ENCODE measurements at places on chromosomes 3 and 15.

- DNase-seq = no peak
Measured at GRCh38 chr3:48845170-48845569, 2.5 kb downstream of the PRKAR2A start.

- no peak for DNase-seq
Measured at GRCh38 chr3:187352581-187353575, 15.3 kb upstream of the RTP4 start.

- DNase-seq = no peak
Measured at GRCh38 chr3:95312650-95313049, 1249.8 kb downstream of the NSUN3 start.

DNA sequence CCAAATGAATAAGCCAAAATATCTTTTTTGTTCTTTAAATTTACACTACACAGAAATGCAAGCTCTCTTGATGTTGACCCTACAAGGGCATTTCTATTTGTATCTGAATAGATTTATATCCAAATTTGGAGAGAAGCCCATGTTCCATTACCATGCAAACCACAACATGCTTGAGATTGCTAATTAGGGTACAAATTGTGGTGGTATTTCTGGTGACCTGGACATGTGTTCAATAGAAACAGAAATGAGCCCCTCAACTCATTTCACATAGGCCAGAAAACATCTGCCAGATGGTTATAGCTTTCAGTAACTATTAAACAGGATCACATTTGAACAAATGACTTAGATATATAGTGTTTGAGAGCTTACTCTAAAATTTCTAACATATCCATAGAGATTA is 23.5 kb upstream of the PLSCR5 start:
- no peak for DNase-seq

DNA sequence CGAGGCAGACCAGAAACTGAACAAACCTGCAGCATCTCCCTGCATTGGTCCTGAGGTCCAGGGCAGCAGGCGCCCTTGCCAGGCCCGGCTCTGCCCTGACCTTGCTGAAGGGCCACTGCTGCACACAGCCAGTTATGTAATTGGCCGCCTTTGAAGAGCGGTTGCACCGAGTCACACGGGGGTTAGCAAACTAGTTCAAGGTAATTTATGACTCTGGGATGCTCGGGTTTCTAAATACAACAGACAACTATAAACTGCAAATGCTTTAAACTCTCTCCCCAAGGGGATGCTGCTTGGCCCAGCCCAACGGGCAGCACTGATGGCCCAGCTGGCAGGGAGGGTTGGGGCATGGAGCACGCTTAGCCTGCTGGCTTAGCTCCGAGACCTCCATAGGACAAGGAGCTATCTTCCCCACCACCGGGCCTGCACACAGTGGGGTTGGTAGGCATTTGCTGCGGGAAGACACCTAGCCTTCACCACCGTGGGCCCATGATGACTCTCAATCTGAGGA is 60.3 kb upstream of the IQSEC1 start:
- no peak for DNase-seq

GRCh38 chr3:66475386-66476020 is 25.3 kb downstream of the LRIG1 start:
- DNase-seq = no peak

- no peak for DNase-seq
Measured at GRCh38 chr3:127452321-127452821, 138.2 kb downstream of the TPRA1 start.

GRCh38 chr15:38002883-38003477 is 68.5 kb downstream of the TMCO5A start:
- DNase-seq = peak; percentile 30

GRCh38 chr3:190209533-190209932 is 88.8 kb upstream of the P3H2 start:
- no peak for DNase-seq

DNA sequence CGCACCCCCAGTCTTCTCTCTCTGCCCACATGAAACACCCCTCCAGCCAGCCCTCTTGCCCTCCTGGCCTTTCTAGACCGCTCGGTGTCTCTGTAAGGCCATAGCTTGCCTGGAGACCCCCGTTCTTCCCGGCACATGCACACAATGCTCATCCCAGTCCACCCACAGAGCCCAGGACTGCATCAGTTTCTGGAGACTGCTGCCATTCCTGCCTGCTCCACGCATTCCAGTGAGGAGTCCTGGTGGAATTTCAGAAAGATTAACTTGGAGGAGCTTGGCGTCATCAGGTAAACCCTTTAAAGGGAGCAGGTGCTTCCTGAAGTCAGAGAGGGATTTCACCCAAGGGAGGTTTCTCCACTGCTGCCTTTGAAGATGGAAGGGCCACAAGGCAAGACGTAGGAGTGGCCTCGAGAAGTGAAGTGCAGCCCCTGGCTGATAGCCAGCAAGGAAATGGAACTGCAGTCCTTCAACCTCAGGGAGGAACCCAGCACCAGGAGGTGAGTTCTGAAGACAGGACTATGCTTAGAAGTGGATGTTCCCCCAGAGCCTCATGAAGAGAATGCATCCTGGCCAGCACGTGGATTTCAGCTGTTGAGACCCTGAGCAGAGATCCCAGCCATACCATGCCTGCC is 19.2 kb downstream of the SLC41A3 start:
- DNase-seq = no peak

GRCh38 chr3:162274070-162274469 is 777.5 kb downstream of the OTOL1 start:
- DNase-seq = no peak

GRCh38 chr3:57062101-57062631 is 1.7 kb downstream of the SPATA12 start:
- DNase-seq = no peak

DNA sequence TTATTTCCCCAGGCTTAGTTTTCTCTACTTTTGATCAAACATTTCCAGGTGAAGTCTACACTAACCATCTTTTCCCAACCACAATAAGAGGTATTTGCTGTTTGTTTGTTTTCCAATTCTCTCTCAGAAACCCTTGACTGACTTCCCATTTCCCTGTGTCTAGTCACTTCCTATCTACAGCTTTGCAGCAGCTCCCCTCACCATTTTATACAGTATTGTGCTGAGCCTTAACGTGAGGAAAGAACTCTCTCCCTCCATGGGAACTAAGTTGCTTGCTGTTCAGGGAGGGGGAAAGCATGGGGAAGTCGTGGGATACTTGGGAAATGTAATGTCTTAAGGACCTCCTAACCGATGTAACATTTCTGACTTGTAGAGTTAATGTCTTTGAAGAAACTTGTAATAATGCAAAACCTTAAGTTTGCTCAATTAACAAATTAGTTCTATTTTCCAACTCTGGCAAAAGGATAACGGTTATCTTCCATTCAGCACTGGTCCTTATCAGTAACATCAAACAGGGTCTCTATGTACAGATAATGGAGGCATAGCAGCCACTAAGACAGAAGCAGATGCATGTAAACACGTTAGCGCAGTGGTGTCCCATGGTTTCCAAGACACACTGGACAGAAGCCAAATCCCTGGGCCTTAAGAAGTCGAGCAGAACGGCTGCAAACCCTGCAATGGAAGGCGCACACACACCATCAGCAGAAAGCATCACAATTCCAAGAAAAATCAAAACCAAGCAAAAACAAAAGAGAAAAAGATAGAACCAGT is 39.7 kb downstream of the NPTN start:
- peak; percentile 70 for DNase-seq

- DNase-seq = no peak
Measured at GRCh38 chr3:7813365-7813764, 688.3 kb upstream of the LMCD1 start.

GRCh38 chr3:127277561-127277960 is 10.3 kb downstream of the PRR20G start:
- peak; percentile 56 for DNase-seq

DNA sequence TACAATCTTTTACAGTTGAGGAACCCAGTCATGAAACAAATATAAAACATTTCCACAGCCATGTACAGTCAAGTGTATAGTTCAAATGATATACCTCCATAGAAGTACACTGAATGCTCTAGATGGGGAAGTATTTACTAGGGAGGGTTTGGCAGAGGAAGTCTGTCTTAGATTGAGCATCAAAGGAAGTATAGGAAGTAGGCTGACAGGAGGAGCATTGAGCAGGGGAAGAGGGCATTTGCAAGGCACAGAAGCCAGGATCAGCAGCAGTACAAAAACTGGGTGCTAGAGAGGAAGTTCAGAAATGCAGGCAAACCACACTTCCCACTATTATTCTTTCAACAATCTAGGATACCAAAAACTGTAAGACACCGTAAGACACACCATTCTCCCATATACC is 122.6 kb downstream of the ANO10 start:
- peak; percentile 9 for DNase-seq

GRCh38 chr3:126887686-126888085 is 95.2 kb upstream of the PLXNA1 start:
- DNase-seq = no peak

GRCh38 chr15:50131617-50132016 is 12.6 kb upstream of the ATP8B4 start:
- DNase-seq = no peak

GRCh38 chr3:177981576-177981975 is 554.7 kb upstream of the KCNMB2 start:
- no peak for DNase-seq

- DNase-seq = no peak
Measured at GRCh38 chr3:140347151-140347550, 330.7 kb upstream of the TRIM42 start.

GRCh38 chr3:98977520-98977919 is 76.0 kb upstream of the DCBLD2 start:
- DNase-seq = no peak

DNA sequence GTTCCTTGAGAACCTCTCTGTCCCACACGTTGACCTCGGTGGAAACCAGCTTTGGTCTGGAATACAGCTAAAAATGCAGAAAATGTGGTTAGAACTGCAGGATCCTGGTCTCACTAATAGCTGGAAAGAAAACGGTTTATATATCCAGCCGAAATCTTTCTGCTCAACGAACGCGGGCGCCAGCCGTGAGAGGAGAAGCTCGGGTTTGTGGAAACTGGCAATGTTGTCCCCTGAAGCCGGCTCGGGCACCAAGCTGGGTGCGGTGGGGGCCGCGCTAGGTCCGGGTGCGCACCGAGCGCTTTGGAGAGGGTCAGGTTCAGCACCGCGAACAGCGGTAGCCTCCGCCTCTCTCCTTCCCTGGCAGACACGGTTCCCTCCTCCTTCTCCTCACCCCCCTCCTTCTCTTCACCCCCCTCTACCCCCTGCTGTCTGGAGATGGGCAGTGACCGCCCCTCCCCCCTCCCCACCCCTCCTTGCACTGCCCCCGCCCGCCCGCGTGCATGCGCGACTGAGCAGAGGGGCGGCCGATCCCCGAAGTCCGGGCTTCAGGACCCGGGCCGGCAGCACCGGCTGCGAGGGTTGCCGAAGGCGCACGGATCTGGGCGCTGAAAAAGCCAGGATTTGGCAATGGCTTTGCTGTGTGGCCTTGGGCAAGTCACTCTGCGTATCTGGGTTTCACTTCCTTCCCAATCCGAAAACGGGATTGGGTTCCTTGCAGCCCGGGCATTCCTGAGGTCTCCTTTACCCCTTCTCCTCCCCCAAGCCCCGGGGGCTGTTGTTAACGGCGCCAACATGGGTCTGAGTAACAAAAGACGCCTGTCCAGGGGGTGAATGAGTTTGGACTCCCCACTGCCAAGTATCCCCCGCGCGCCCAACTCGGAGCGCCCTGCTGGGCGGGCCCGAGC is at the start of gene SKOR1:
SKOR1 (plus strand) TSS at position 534 of the 905 bp plus-strand sequence; CDS start at position 628, 94 bp downstream.
- DNase-seq = peak; percentile 21

DNA sequence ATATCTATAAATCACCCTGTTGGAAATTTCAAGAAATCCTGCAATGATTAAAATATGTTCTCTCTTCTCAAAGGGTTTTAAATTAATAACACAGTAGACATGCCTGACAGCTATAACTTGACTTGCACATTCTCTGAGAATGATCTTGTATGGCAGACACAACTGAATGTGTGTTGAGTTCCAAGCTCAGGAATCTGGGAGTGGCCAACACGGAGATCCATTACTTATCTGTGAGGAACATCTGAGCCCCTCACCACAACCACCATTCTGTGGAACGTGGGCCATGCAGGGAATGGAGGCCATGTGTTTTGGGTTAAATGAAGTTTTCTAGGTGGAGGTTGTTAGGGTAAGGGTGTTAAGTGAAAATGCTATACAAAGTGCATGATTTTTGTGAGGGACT is 105.3 kb upstream of the CHMP2B start:
- no peak for DNase-seq

DNA sequence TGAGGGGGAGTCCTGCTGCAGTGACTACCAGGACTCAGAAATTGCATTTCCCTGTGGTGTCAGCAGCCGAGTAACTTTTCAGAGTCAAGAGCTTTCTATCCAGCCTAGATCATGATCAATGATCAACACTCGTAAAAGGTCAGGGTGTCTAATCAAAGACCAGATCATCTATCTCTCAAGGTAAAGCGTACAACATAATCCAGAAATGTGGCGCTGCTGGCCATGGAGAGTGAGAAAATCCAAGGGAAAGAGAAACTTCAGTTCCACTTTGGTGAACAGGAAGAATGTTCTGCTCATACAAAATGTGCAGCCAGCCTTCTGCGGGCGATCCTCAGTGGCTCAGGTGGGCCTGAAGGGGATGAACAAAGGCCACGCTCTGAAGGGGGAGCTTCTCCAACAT is 1005.8 kb upstream of the NR2F2 start:
- no peak for DNase-seq

DNA sequence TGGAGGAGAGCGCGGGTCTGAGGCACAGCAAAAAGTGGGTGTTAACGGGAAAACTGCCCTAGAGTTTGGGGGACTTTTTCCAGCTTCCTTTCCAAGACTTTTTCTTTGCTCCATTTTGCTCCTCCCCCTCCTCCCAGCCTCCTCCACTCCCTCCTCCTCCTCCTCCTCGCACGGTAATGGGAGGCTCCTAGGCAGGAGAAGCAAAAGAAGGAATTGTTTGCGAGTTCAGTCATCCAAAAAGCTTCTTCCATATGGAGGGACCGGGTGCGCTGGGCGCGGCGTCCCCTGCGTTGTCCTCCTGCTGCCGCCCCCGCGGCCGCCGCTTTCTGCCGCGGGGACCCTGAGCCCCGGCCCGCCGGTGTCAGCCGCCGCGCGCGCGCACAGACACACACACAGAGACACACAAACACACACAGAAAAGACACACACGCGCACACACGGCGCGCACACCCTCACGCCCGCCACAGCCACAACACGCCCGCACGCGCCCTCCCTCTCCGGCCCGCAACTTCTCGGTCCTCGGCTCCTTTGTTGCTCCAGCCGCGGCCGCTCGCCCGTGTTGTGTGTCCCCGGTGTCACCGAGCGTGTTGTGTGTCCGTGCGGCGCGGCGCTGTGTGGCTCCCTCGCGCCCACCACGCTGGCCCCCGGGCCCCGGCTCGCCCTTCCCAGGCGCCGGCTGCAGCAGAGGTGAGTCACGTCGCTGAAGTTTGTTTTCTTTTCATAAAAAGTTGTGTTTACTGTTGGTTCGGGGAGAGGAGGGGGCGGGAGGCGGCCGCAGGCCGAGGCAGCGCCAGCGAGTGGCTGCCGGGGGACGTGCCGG is at the start of gene BOC:
BOC (plus strand) TSS at position 228 of the 820 bp plus-strand sequence. CDS start 38,246 bp downstream, outside the sequence.
- peak; percentile 90 for DNase-seq

DNA sequence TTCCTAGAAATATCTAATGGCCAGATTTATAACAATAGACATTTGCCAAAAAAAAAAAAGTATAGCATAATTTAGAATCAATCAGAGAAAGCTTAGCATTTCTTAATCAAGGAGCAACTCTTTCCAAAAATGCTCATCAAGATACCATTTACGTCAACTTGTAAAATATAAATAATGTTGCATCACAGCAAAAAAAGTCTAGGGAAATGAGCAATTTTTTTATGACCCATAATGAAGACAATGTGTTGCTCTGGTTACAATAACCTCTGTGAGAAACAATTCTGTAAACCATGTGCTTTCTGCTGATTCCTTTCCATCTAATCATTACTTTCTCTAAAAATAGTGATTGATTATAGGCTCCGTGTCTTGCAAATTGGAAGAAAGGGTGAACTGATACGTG is 36.3 kb downstream of the KBTBD8 start:
- no peak for DNase-seq

All from muscle of arm (tissue), 14 donors.